GM23248 (cell line): ENCODE measurements at places on chromosomes 7 and 10.

- peak; percentile 89 for DNase-seq
Observed at GRCh38 chr7:41696323-41696916, 6.5 kb downstream of the INHBA start.

GRCh38 chr10:14779001-14779651, 4.4 kb upstream of the FAM107B start:
- peak; percentile 49 for DNase-seq

DNA sequence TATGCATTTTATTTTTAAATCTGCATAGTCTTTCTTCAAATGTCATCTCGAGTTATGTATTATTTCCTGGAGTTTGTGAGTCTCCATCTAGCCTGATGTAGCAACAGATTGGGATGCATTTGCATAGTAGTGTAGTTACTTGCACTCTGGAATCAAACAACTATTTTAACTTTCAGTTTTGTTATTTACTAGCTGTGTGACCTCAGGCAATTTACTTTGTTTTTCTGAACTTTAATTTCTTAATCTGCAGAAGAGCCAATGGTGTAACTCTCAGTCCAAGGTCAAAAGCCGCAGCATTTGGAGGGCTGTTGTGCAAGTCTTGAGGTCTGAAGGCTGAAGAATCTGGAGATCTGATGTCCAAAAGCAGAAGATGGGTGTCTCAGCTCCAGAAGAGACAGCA, 175.8 kb upstream of the SORCS1 start:
- peak; percentile 19 for DNase-seq

DNA sequence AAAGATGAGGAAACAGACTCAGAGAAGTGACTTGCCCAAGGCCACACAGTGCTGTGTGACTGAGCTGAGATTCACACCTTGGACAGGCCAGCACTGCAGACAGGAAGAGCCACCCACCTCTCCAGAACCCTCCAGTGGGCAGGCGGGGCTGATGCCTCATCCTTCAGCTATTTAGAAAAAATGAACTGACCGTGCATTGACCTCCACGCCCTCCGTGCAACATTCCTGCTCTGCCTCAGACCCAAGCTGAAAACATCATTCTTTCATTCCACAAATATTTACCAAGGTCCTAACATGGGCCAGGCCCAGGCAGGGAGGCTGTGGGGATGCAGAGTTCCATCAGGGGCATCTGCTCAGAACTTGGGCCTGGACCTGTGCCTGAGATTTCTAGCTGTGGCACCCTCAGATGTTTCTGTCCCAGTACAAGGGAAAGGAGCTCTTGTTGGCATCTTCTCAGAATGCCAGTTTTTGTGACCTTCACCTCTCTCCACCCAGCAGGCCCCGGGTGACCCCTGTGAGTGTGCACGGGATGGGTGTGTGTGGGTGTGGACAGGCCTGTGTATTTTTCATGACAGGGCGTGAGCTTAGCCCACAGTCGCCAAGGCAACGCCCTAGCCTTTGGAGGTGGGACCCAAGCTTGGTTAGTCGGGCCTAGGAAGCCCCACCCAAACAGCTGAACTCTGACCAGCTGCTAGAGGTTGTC, 6.5 kb downstream of the VSIR start:
- DNase-seq, result peak; percentile 96

DNA sequence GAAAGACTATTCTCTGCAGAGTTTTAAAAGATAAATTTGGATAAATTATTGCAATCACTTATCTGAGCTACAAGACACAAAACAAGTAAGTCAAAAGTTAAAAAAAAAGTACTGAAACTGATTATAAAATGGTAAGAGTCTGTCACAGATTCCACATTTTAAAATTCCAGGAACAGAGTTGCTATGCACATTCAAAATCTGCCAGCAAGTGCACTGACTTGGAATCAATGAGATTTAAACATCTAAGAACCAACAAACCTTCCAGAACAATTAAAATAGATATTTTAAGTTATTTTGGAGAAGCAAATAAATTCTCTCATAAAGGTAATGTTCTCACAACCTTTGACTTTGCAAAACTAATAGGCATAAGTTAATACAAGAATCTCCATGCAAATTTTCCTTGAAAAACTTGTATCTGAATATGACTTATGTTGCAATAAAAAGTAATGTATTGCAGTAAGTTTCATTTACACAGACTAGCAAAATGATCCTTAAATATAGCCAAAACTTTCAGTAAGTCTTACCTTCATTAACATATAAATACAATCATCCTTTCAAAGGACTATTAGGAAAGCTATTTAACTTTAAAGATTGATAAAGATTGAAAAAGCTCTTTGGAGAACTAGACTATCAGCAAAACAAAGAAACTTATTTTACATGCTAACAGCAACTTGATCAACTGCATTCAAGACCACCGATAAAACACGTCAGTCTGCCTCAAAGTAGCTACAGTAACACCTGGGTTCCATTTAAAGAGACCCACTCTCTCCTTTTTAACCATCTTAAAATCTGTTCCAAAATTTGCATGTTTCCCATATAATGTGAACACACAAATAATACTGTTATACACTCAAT, 4.4 kb downstream of the ETV1 start:
- no peak for DNase-seq

- peak; percentile 66 for DNase-seq
Observed at GRCh38 chr10:23994459-23995046, 214.4 kb upstream of the KIAA1217 start.

DNA sequence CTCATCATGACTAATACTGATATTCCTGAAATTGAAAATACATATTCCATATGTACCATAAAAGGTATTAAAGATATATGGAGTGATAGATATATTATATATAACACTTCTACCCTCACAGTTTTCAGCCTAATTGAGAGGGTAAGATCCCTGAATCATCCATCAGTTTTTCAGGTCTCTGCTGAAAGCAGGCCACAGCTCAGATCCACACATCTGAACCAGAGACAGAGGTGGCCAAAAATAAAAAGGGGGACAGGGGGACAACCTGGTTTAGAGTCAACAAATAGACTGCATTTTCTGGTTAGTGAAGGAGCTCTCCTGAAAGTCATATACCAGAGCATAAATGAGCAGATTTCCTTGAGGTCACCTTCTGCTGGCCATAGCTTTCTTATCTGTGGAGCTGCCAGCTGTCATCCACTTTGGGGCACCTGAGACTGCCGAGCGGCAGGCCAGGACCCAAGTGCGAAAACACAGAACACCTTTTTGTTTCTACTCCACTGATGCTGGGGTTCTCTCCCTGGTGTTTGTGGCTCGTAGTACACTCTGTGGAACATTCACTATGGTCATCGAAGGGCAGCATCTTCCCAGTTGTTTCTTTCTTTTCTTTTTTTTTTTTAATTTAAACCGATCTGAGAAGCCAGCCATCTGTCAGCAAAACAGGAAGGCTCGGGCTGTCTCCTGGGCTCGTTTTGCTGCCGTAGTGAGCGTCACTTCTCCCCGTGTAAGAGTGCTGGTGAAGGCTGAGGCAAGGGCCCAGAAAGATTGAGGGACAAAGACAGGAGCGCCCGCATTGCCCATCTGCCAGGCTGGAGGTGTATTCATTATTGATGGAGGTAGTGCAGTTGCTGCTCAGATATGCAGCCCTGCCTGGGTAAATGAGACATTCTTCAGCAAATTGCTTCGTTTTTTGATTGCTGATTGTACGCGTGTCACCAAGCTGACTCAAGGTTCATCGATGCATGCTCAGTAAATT, 13.5 kb downstream of the IKZF1 start:
- no peak for DNase-seq

DNA sequence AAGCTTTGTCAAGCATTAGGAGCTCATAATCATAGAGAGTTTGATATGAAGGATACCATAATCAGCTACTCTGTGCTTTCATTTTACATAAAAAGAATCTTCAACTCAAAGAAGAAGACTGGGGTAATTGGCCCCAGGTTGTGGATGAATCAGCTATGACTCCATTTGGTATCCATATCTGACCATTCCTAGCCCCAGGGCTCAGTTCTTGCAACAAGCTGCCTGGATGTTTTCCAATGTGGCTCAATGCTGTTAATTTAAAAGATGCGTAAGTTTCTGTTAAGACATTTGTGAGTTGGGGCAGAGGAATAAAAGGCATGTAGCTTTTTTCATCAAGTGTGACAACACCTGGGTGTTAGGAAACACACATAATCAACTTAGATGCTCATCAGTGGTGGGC, 951.1 kb downstream of the NRG3 start:
- DNase-seq, result peak; percentile 88

DNA sequence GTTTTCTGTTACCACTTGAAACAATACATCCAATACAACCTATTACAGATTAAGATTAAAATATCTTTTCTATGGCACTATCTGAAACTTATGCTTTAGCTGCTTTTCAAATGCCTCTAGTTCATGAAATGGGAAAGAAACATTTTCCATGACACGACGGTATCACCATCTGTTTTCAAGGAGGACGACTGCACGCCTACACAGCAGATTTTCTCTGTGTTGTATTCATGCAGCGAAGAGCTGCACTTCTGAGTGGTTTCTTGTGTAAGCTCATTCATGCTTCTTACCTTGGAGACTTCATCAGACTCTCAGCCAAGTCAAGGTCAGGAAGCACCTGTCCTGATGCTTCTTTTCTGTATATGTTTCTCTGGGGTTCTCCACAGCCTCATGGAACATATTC, 179.2 kb downstream of the DYNC1I1 start:
- no peak for DNase-seq

GRCh38 chr7:158395780-158396278, 191.8 kb downstream of the PTPRN2 start:
- DNase-seq, result peak; percentile 1

DNA sequence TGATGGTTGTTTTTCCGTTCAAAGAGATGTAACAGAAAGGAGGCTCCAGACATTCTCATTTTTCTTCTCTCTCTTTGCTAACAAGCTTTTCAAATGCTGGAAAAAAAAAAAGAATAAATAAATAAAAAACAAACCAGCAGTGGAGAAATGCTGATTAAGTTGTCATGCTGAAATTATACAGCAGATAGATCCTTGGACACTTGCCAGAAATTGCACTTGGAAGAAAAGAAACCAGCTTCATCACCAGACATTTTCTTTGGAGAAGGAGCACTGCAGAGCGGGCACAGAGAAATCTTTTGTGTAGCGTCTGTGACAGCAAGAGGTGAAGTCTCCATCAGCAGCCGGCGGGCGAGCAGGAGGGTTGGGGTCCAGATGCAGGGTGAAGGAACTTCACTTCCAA, 55.8 kb downstream of the CLRN3 start:
- DNase-seq, result no peak
